ENCODE measurements at places on chromosomes 5 and 9. TPM values are rescaled to one million over a fixed set of nuclear protein-coding genes. Genes with fewer than 3 reads are reported as not detected.

DNA sequence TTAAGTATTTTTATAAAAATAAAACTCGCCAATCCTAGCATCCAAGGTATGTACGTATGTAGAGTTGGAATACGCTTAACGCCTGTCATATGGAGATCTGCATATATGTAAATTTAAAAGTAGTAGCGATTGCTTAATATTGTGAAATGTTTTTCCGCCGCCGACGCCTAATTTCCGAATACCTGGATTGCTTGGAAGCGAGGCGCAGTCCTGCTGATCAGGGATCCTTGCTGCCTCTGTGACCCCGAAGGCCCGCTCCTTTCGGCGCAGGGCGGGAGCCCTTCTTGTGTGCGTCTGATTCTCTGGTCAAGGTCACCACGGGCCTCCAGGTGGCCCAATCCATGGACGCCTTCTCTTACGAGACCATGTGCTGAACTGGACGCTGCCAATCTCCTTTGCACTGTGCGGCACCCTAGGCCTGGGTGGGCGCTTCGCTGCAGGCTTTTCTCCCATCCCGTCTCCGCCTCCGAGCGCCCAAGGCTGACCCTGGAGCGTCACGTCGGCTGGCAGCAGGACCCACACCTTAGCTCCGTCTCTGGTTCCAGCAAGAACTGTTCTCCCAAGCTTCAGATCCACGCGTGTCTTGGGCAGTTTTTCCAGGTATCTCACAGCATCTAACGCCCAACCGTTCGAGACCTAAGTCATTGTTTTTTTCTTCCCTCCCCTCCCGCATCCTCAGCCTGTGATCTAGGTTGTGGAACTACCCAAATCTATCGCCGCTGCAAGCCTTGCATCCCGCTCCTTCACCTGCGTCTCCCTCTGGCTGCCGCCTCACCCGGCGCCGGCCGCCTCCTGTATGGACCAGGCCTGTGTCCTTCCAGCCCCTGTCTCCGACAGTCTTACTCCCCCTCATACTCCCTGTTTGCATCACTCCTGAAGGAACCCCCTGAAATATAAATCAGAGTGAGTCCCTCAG is 3.6 kb upstream of the TRIM41 start:
- H3K36me3 ChIP-seq: no peaks in the 10 kb centered on the region
- no peak overlapping the region for H3K4me3 ChIP-seq
- peaks cover 7% of the 10 kb centered on the region for H3K4me1 ChIP-seq
- H3K27me3 ChIP-seq: no peaks in the 10 kb centered on the region
- H3K27ac ChIP-seq: no peak overlapping the region

The LHX2 gene
- not detected for total RNA-seq

- no peaks in the 10 kb centered on the region for H3K36me3 ChIP-seq
- DNase-seq: no peak
- H3K27ac ChIP-seq: no peak overlapping the region
- H3K4me1 ChIP-seq: no peaks in the 10 kb centered on the region
These were observed 701.7 kb downstream of the CETN3 start for GRCh38 chr5:89707891-89708290.

DNA sequence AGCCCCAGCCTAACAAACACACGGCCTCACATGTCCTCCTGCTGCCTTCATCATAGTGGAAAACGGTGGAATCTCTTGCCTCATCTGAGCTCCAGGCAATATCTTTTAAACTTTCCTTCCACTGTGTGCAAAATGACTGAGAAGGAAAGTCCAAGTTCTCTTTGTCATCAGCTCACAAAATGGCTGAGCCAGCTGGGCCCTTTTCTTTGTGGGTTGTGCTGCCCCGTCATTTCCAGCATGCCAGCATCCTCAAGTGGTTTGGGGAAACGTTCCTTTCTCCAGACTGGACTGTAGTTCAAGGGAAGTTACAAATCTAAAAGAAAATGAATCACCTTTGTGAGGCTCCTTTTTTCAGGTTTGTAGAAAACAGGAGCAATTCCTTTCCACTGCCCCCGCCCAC is 171.1 kb upstream of the FSTL4 start:
- no peak for DNase-seq
- peaks cover 6% of the 10 kb centered on the region for H3K27me3 ChIP-seq
- no peaks in the 10 kb centered on the region for H3K4me1 ChIP-seq
- no peak overlapping the region for H3K27ac ChIP-seq
- no peak overlapping the region for H3K4me3 ChIP-seq

GRCh38 chr5:87686975-87687374 is 274.2 kb upstream of the CCNH start:
- no peaks in the 10 kb centered on the region for H3K27me3 ChIP-seq
- no peaks in the 10 kb centered on the region for H3K36me3 ChIP-seq
- no peak overlapping the region for H3K4me3 ChIP-seq
- no peaks in the 10 kb centered on the region for H3K4me1 ChIP-seq

All from IMR-90 (cell line).